Lower leg skin (tissue), 4 donors: ENCODE measurements at places on chromosomes 13 and 19. TPM values are rescaled to one million over a fixed set of nuclear protein-coding genes. Genes with fewer than 3 reads are reported as not detected.

DNA sequence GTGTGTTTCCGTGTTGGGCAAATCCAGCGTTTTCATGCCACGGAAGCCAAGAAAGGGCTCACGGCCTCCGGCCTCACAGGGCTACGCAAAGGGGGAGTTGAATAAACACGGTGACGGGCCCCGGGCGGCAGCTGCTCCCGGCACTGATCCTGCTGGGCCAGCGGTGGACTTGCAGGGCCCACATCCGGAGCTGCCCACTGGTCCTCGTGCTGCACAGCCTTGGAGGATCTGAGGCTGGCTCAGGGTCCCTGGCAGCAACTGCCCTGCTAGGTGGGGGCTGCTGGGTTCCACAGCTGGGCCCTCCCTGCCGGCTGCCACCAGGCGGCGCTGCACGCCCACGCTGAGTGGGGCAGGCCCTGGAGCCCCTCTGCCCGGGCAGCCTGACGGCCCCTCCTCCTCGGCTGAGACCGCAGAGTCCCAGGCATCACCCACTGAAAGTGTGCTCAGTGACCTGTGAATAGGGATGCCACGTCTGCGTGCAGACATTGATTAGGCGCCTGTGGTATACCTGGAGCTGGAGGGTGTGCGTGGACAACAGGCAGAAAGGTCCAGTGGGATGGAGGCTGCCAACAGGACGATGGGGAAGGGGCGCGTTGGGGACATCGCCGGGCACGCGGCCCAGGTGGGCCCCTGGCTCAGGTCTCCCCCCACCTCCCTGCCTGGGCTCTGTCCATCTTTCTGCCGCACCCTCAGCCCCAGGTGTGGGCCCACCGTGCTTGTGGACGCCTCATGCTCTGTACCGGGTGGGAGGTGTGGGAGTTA lies 5.3 kb upstream of the HCN2 start:
- no peak for DNase-seq

- DNase-seq: peak; percentile 46
These were observed 39.3 kb downstream of the EFNA2 start for GRCh38 chr19:1324806-1325567.

DNA sequence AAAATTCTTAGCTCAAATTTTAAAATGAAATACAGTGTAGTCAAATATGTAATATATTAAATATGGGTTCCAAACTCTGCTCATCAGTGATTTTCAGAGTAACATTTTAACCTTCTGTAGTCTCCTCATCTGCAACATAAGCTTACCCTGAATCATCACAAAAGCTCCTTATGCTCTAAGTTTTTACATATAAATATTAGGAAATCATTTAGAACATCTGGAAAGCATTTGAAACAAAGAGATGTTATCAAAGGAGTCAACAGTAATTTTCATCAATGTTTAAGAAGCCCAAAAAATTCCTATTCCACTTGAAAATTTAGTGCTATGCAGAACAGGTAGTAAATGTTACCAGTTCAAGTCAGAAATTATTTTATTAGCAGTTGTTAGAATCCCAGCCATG lies 224.7 kb downstream of the DCT start:
- DNase-seq: no peak

DNA sequence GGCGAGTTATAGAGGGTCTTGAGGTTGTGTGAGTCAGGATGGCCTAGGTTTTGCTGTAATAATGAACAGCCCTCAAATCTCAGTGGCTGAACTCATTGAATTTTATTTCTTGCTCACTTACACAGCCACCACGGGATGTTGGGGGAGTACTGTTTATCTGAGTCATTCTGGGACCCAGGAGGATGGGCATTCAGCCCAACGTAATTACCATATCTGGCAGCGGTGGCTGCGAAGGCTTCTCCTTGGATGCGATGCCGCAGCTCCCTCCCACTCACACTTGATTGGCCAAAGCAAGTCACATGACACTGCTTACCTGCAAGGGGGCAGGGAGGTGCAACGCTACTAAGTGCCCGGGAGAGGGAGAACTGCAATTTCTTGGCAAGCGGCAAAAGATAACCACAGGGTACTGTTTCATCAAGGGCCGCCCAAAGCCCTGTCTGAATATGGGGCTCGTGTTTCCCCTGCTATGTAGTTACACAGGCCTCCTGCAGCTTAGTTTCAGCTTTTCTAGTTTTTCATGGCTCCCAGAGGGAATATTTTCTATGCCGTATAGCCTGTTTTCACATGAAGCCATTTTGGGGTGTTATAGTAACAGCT lies 19.9 kb downstream of the ZSWIM9 start:
- DNase-seq: no peak

GRCh38 chr13:74288361-74288911 lies 154.2 kb upstream of the KLF12 start:
- DNase-seq: no peak

The CACNG7 gene
- total RNA-seq: not detected

DNA sequence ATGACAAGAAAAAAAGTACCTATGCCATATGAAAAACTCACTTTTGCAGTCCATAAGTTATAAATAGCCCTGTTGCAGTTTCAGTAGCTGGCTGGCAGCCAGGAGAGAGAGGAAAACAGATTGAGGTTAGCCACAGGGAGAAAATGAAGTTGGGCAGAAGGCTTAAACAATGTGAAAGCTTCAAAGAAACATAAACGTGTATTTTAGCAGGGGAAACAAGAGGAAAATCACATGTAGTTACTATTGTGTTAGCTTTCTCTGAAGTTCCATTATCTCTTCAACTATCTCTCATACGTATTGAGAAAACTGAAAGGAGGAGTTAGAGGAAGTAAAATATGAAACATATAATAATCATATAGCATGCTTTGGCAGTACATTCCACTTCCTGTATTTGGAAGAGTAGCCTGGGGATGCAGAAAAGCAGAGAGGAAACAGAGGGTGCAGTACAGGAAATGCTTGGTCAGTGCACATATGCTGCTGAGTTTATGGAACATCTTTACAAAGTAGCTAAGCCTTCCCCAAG lies 1551.1 kb downstream of the EFNB2 start:
- DNase-seq: peak; percentile 84

DNA sequence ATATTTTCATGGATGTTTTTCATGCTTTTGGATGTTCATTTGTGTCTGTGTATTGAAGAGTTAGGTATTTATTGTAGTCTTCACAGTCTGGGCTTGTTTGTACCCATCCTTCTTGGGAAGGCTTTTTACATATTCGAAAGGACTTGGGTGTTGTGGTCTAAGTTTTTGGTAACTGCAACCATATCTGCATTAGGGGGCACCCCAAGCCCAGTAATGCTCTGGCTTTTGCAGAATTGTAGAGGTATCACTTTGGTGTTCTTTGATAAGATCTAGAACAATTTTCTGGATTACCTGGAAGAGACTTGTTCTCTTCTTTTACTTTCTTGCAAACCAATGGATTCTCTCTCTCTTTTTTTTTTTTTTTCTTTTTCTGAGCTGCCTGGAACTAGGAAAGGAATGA lies 581.3 kb downstream of the DACH1 start:
- no peak for DNase-seq

DNA sequence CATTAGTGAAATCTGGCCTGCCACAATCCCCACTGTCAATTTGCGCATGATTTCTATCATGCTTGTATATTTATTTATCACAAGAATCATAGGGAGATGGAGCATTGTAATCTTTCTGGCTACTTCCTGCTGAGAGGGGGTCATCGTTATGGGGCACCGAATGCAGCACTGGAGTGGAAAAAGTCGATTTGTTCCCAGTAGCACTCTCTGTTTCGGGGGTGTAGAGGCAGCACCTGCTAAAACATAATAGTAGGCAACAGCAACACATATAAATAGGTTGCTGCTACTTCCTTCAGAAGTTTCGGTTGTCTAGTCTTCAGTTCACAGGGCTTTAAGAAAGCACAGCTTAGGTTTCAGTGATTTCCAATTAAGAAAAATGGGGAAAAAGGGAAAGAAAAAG lies 23.4 kb upstream of the CEACAM21 start:
- no peak for DNase-seq

DNA sequence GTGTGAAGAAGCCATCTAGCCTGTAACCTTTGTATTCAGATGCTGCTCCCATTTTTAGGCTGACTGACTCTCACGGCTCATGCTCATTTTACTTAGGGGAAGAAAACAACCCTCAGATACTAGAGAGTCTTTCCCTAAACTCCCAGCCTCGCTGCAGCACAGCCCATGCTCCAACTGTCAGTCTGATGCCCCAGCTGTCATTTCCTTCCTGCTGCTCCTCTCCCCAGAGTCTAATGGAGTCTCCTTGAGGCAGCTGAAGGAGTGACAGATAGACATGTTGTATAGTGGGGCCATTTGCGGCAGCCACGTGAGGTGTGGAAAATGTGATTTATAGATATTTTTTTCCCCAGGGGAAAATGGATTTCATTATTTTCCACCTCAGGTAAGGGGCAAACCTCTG lies 59.2 kb upstream of the OLFM4 start:
- no peak for DNase-seq

DNA sequence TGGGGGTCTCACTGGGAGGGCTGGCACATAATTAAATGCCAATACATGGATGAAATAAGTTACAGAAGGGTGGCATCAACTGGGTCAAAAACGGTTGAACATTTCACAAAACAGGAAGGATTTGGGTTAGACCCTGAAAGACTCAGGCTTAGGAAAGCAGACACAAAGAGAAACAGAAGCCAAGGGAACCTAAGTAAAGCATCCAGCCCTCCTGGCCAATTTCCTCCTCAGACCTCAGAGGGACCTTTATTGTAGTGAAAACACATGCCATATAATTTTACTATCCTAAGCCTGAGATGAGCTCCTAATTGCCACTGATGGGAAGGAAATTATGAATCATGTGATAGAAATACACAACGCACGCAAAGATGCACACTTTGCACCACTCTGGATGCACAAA lies 12.1 kb upstream of the CEACAM3 start:
- no peak for DNase-seq

The GJA3 gene
- not detected for total RNA-seq

DNA sequence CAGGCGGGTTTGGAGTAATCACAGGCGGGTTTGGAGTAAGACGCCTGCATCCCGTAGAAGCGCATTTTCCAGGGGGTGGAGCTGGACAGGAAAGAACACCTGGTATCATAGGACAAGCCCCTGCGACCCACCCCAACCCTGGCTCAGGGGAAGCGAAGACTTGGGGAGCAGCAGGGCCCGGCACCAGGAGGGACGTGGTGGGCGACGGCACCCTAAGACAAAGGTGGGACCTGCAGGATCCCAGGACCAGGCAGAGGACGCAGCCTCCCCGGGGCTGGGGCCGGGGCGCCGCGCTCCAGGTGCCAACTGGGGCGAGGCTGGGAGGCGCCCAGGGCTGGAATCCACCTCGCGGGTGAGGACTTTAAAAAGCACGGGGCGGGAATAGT lies 520 bp downstream of the ZNF600 start:
- no peak for DNase-seq

- no peak for DNase-seq
These were observed 6.2 kb downstream of the HSD17B14 start for GRCh38 chr19:48830088-48830487.

GRCh38 chr19:23286477-23286876 lies 36.3 kb upstream of the ZNF724 start:
- DNase-seq: no peak

DNA sequence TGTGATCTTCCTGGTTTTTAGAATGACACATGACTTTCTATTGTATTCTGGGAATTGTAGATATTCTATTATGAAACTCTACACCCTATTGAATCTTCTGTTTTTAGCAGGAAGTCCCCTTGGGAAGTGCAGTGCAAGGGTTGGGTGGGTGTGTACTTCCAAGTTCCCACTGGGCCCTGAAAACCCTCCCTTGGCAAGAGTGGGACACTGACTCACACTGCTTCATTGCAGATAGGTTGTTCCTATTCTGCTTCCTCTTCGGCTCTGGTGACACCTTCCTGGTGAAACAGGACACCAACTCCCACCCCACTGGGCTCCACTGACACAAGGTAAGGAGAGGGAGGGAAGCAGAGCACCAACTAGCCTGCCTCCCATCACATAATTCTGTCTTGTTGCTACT lies 121.8 kb downstream of the KCTD12 start:
- peak; percentile 92 for DNase-seq

The SMIM24 gene
- not detected for total RNA-seq

DNA sequence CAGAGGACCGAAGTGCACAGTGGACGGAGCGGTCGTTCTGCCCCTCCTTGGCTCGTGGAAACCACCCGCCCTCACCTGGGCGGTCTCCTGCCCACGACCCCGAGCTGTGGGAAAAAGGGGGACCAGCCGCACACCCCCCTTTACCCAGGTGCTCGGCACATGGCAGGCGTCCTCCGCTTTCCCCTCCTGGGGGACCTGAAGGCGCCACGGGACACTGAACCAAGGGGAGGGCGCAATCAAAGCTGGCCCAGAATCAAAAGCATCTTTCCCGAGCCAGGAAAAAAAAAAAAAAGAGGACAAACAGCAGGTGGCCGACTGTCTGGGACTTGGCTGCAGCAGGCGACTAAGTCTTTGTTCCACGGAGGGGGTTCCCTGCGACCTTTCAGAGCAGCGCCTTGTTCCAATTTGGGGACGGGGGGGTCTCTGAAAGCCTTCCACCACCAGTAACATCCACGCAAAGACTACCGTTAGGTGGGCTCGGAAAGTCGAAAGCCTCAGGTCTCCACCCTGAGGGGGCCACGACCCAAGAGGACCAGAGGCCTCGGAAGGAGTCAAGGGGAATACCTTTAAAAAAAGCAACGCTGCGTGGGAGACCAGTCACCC lies 1.1 kb downstream of the MBD3 start:
- no peak for DNase-seq

DNA sequence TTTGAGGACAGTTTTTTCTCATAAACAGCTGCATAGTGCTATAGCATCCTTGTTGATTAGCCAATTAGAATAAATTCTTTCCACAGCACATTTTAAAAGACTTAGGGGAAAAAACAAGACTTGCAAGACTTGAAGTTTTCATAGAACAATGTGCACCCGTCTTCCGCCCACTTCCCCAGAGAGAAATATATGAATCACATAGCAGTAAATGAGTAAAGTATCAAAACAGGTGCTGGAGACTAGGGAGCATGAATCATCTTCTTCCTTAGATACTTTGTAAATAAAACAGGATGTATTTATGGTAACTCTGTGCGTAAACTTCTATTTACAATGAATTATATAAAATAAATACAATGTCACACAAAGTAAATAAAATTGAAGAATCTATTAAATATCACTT lies 75.1 kb downstream of the COL4A2 start:
- no peak for DNase-seq
